ENCODE measurements at places on chromosomes 5 and 9. TPM values are rescaled to one million over a fixed set of nuclear protein-coding genes. Genes with fewer than 3 reads are reported as not detected.

IFNW1 gene
- total RNA-seq, result not detected

CTXN3 gene
- not detected for total RNA-seq

C9orf50 gene
- total RNA-seq, result not detected

DNA sequence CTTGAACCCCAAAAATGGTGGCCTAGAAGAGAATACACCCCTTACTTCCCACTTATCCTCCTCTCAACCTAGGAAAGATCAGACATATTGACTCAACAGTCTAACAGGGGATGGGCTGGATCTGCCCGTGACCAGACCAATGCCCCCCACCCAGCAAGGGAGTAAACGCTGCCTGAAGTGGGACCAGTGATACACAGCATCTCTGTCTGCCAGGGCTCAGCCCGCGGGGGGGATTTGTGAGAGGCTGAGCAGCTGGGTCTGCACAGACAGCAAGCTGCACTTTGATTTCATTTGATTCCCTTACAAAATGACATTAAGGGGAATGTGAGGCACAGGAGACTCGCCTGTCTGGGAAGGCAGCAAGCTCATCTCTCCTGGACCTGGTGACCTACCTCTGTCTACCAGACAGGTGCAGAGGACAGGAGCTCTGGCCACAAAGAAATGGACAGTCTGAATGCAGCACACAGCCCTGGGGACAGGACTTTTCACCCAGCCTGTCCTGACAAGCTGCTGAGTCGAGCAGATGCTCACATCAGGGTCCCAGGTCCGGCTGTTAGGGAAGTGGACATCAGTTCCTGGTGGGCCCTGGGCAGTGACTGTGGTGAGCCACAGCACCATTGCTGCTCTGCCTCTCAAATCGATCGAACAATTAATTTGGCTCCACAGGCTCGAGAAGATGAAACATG, 79.9 kb downstream of the RGS3 start:
- no peak overlapping the region for H3K4me3 ChIP-seq
- no peak for DNase-seq
- H3K27me3 ChIP-seq, result no peaks in the 10 kb centered on the region
- peaks cover 6% of the 10 kb centered on the region for H3K36me3 ChIP-seq
- H3K4me1 ChIP-seq, result peaks cover 63% of the 10 kb centered on the region
- H3K27ac ChIP-seq, result peak overlapping the region; percentile 65

DNA sequence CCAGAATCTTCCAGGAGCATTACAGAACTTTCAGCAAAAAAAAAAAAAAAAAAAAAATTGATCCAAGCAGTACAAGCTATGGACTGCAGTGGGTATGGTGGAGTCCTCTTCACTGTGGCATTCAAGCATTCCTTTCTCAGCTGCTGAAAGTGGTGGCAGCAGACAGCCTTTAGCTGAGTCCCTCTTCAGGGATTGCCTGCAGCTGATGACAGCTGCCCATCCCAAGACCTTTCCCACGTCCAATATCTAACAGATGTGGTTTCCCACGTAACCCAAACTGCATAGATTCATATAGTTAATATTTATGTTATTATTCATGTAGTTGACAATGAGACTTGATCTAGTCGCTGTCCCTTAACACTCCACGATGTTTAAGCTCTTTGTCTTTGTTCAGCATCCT, 475.9 kb downstream of the TLE1 start:
- H3K27me3 ChIP-seq, result no peaks in the 10 kb centered on the region
- DNase-seq, result no peak
- no peaks in the 10 kb centered on the region for H3K36me3 ChIP-seq
- H3K27ac ChIP-seq, result no peak overlapping the region

TIGD6 gene
- total RNA-seq, result 2.7 TPM

GRCh38 chr9:93930070-93930469, 25.1 kb downstream of the BARX1 start:
- peaks cover 18% of the 10 kb centered on the region for H3K27me3 ChIP-seq
- no peak overlapping the region for H3K4me3 ChIP-seq
- DNase-seq, result no peak
- no peaks in the 10 kb centered on the region for H3K4me1 ChIP-seq
- no peak overlapping the region for H3K27ac ChIP-seq

- no peaks in the 10 kb centered on the region for H3K27me3 ChIP-seq
- H3K4me1 ChIP-seq, result peaks cover 51% of the 10 kb centered on the region
- H3K4me3 ChIP-seq, result peak overlapping the region; percentile 97
- H3K36me3 ChIP-seq, result peaks cover 43% of the 10 kb centered on the region
- H3K27ac ChIP-seq, result peak overlapping the region; percentile 25
These were observed 223 bp downstream of the NR3C1 start for GRCh38 chr5:143403334-143403592.

DNA sequence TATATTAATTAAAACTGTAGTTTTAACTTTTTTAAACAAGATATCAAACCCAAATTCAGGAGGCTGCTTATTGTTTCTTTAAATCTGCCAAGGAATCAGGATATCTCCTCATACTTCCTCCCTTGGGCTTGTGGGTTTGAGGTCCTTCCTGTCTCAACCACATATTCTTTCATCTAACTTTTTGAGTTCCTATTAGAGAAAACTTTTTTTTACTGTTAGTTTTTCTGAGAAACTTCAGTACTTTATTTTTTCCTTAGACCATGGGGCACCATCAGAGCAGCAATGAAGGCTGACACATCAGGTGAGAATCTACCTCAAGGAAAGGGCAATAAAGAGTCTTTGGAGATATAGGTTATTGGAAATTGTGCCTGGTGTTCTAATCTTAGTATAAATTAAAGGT, 56.7 kb downstream of the TSSK1B start:
- H3K36me3 ChIP-seq, result no peaks in the 10 kb centered on the region
- peaks cover 33% of the 10 kb centered on the region for H3K4me1 ChIP-seq
- H3K4me3 ChIP-seq, result peak overlapping the region; percentile 2
- DNase-seq, result no peak

DNA sequence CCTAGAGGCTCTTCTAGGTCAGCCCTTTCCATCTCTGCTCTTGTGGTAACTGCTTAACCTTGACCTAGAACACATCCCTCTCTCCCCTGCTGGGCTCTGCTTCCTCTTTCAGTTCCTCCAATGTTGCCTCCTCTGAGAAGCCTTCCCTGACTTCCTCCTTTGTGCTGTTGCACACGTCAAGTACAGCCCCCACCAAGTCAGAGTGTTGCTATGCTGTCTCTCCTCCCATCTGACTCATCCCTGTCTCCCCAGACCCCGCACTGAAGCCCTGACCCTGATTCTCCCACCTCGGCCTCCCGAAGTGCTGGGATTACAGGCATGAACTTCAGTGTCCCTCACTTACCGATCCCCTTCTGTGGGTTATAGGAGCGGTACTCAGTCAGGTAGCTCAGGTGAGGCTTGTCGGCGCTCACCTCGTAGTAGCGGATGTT, 10.4 kb upstream of the TRIM14 start:
- peak overlapping the region; percentile 8 for H3K27ac ChIP-seq
- H3K4me1 ChIP-seq, result peaks cover 7% of the 10 kb centered on the region
- no peaks in the 10 kb centered on the region for H3K36me3 ChIP-seq
- no peak for DNase-seq
- no peak overlapping the region for H3K4me3 ChIP-seq

- no peak overlapping the region for H3K27ac ChIP-seq
- no peaks in the 10 kb centered on the region for H3K27me3 ChIP-seq
- no peaks in the 10 kb centered on the region for H3K36me3 ChIP-seq
- no peak overlapping the region for H3K4me3 ChIP-seq
- H3K4me1 ChIP-seq, result no peaks in the 10 kb centered on the region
These were observed 40.3 kb downstream of the SNCAIP start for GRCh38 chr5:122352331-122352730.

- H3K27me3 ChIP-seq, result peaks cover 3% of the 10 kb centered on the region
- no peaks in the 10 kb centered on the region for H3K4me1 ChIP-seq
- no peak overlapping the region for H3K4me3 ChIP-seq
- H3K27ac ChIP-seq, result no peak overlapping the region
These were observed 28.7 kb downstream of the DNM1 start for GRCh38 chr9:128231638-128232527.

- no peak overlapping the region for H3K27ac ChIP-seq
- no peaks in the 10 kb centered on the region for H3K4me1 ChIP-seq
- H3K27me3 ChIP-seq, result peaks cover 3% of the 10 kb centered on the region
- no peak overlapping the region for H3K4me3 ChIP-seq
- no peak for DNase-seq
These were observed 210.2 kb upstream of the ACTBL2 start for GRCh38 chr5:57692582-57693487.

GRCh38 chr5:163612358-163613149, 107.1 kb downstream of the MAT2B start:
- DNase-seq, result no peak
- H3K4me3 ChIP-seq, result no peak overlapping the region
- H3K27ac ChIP-seq, result no peak overlapping the region
- H3K36me3 ChIP-seq, result no peaks in the 10 kb centered on the region

- no peak for DNase-seq
- H3K4me3 ChIP-seq, result no peak overlapping the region
- no peaks in the 10 kb centered on the region for H3K36me3 ChIP-seq
- no peaks in the 10 kb centered on the region for H3K27me3 ChIP-seq
- H3K4me1 ChIP-seq, result peaks cover 9% of the 10 kb centered on the region
- no peak overlapping the region for H3K27ac ChIP-seq
These were observed 47.3 kb downstream of the TRIO start for GRCh38 chr5:14190194-14191164.

PITX1 gene
- total RNA-seq, result not detected

- H3K36me3 ChIP-seq, result no peaks in the 10 kb centered on the region
- H3K27ac ChIP-seq, result no peak overlapping the region
- no peak for DNase-seq
- no peaks in the 10 kb centered on the region for H3K4me1 ChIP-seq
- H3K4me3 ChIP-seq, result no peak overlapping the region
These were observed 293.3 kb downstream of the MAN2A1 start for GRCh38 chr5:109982966-109983534.

GRCh38 chr5:152084476-152084875, 159.8 kb upstream of the GLRA1 start:
- no peaks in the 10 kb centered on the region for H3K27me3 ChIP-seq
- no peak for DNase-seq
- H3K4me1 ChIP-seq, result no peaks in the 10 kb centered on the region
- H3K4me3 ChIP-seq, result no peak overlapping the region
- no peaks in the 10 kb centered on the region for H3K36me3 ChIP-seq
- H3K27ac ChIP-seq, result no peak overlapping the region

DNA sequence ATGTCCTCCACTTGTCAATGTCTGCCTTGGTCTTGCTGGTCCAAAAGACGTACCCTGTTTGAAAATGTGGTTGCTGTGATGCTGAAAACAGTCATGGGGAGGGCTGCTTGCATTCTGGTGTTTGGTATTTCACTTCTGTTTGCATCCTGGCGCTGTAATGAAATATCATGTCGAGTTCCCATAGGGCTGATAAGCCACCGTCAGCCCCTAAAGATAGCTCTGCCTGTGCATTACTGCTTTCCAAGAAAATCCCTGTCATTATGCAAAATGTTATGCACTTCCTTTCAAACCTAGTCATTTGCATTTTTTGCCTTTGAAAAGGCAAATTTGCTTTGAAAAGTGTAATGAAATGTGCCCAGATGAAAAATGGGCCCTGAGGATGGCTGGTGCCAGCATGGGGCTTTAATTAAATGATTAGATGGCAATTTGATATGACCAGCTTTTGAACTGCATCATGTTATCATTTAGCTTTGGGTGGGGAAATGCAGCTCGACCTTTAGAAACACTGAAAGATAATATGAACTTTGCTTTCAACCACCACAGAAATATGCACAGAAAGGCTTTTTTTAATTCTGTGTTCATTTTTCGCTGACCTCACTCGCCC, 374.4 kb upstream of the SGCD start:
- no peaks in the 10 kb centered on the region for H3K4me1 ChIP-seq
- no peak overlapping the region for H3K4me3 ChIP-seq
- H3K27me3 ChIP-seq, result peaks cover 32% of the 10 kb centered on the region

DNA sequence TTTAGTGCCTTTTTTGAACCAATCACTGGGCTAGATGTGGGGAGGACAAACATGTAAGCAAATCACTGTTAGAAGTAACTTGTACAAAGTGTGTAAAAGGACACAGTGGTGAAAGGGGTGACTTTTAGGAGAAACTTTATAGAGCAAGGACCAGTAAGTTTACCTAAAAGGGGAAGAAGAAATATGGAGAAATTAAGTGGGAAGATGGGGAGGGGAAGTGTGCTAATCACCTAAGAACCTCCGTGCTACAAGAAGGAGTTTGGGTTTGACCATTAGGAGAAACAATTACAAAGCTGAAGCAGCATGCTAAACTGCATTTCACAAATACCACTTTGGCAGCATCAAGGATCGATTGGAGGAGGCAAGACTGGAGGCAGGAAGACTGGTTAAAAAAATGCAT, 17.3 kb downstream of the ITGA1 start:
- peaks cover 24% of the 10 kb centered on the region for H3K36me3 ChIP-seq
- peaks cover 40% of the 10 kb centered on the region for H3K4me1 ChIP-seq
- H3K4me3 ChIP-seq, result no peak overlapping the region
- no peaks in the 10 kb centered on the region for H3K27me3 ChIP-seq
- no peak for DNase-seq

DNA sequence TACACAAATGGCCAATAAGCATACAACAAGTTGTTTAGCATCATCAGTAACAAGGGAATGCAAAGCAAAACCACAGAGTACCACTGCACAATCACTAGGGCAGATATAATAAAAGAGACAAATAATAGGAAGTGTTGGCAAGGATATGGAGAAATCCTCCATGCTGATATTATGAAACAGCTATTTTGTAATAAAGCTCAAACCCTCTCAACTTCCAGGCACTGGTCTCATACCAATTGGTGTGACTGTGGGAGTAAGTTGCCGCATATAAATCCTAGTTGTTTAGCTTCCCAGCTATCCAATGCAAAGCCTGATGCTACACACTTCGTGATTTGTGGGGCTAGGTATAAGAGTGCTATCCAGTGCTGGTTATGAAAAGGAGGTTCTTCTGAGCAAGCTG, 88.6 kb downstream of the SMIM23 start:
- no peaks in the 10 kb centered on the region for H3K27me3 ChIP-seq
- H3K4me3 ChIP-seq, result no peak overlapping the region
- no peak overlapping the region for H3K27ac ChIP-seq
- H3K36me3 ChIP-seq, result no peaks in the 10 kb centered on the region
- no peaks in the 10 kb centered on the region for H3K4me1 ChIP-seq

NIPSNAP3A gene
- 5.6 TPM for total RNA-seq

DNA sequence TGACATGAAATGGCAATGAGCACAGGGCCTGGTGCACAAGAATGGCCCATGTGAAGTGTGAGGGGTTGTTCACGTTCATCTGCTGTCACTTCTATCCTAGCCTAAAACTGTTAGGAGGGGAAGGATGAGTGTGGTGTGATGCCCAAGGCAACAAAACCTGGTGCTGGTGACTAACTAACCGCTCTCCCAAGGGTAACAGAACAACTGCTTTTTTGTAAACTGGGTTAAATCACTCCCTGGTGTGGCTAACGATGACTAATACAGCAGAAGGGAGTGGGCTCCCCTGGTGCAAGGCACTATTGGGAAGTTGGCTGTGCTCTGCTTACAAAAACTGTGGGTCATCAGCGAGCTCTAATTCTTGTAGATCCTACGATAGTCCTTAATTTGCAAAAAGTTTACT, 103.2 kb upstream of the VCAN start:
- no peaks in the 10 kb centered on the region for H3K4me1 ChIP-seq
- peaks cover 18% of the 10 kb centered on the region for H3K27me3 ChIP-seq
- H3K4me3 ChIP-seq, result no peak overlapping the region

ACTL7A gene
- not detected for total RNA-seq

DAPK1 gene
- 31.7 TPM for total RNA-seq

- no peak overlapping the region for H3K4me3 ChIP-seq
- no peak for DNase-seq
- no peaks in the 10 kb centered on the region for H3K27me3 ChIP-seq
- H3K36me3 ChIP-seq, result no peaks in the 10 kb centered on the region
- no peaks in the 10 kb centered on the region for H3K4me1 ChIP-seq
- H3K27ac ChIP-seq, result no peak overlapping the region
These were observed 144.4 kb downstream of the SLC12A2 start for GRCh38 chr5:128228008-128228407.

Data from natural killer cell treated with Interleukin-12 subunit alpha and Interleukin-12 subunit beta and Interleukin-15 and Interleukin-18, amount 100 ng/mL, for 72 hours (primary cell).